Endodermal cell (in vitro differentiated cells): ENCODE measurements at places on chromosomes 2 and 18.

DNA sequence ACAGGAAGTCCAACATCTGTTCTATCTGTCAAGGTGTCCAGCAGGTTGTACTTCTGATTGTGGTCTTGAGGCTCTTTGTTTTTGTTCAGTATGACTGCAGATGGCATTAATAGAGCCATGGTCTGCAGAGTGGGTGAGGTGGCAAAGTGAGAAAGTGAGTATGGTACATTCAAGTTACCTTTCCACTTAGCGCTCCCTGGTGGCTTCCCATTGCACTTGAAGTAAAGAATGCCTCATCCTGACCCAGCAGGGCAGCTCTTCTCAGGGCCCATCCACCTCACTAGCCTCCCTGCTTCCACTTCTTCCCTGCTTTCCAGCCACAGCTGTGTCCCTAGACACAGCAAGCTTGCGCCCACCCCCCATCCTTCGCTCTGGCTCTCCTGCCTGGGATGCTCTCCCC is 148.0 kb upstream of the ALPP start:
- peak; percentile 88 for DNase-seq

- DNase-seq, result no peak
These were observed 85.4 kb upstream of the LINC00305 start for GRCh38 chr18:64234321-64234720.

DNA sequence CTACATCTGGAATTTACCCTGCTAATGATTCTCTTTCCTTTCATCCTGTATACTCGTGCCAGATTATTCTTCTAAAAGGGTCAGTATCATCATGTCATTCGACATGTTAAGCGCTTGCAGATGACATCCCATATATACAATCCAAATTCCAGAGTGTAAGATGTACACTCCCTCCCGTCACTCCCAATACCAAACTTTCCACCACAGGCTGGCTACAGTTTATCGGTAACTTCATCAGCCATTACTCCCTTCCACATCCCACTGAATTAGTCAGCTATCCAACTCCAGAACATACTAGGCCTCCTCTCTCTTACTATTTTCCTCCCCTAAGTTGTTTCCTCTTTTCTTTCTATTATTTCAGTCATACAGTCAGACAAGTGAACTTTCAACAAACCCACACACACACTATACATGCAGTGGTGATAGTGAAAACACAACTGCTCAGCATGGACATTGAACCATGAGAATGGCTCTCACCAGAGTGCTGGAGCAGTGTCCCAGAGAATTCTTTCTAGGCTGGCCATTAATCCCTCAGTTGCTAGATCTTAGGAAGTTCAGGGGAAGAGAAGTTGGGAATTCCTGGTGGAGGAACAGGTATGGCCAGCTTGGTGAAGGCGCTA is 10.6 kb upstream of the NMI start:
- DNase-seq, result no peak

DNA sequence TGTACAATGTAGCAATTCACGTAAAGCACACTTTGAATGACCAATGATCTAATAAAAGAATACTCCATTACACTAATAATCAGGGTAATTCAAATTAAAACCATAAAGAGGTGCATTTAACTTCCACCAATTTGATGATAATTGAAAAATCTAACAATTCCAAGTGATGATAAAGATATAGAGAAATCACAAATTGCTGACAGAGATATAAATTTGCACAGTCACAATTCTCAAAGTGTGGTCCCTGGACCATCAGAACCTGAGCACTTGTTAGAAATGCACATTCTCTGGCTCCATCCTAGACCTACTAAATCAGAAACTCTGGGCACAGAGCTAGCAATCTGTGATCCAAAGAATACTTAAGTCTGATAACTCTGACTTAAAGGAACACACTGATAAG is 165.8 kb upstream of the DCC start:
- no peak for DNase-seq

GRCh38 chr2:205103699-205104098 is 558.4 kb downstream of the PARD3B start:
- no peak for DNase-seq

DNA sequence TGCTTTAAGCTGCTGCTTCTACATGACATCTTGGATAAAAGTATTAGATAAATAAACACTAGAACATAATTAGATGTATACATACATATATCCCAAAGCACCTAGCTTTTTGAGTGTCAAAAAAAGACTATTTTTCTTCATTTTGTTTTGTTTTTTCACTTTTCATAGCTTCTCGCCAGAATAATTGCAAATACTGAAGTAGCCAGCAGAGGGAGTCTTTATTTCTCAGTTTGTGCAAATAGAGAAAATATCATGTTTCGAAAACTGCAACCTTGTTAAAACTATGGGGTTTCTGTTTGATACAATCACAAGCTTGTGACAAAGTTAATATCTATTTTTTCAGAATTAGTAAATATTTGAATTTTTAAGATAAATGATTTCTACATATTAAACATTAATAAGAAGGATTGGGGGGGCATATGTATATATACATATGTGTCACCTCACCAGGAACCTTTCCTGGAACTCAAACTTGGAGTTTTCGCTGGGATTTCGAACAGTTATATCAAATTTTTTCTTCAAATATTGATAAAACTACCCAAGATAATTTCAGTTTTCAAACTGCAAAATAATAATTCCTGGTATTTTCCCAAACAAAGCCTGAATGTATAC is 61.0 kb downstream of the GRB14 start:
- DNase-seq, result no peak

DNA sequence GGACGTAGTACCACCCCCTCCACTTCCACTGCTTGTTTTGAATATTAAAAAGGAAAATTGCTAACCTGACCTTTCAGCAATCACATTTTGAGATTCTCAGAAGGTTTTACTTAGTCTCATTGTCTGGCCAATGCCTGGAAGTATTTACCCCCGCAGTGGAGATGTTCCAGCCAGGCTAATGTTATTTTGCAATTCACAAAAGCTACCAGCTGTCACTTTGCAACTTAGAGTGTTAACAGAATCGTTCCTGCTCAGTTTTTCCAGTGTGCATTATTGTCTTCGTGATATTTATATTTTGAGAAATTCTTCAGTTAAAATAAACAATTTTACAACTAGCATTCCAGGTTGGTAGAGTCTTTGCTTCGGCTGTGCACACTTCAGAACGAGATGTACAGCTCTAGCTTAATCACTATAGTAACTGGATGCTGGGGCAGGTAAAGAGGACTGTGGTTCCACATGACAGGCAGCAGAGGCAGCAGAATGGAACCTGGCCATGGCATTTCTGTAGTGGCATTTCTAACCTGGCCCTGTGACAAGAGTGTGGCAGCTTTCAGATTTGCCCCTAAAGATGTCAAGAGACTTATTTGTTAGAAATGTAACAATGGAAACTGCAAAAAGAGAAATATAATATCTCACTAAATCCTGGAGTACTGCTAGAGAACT is 85.1 kb downstream of the DTNA start:
- no peak for DNase-seq

- DNase-seq, result peak; percentile 94
These were observed 116.0 kb downstream of the TNS1 start for GRCh38 chr2:217886720-217887309.

- no peak for DNase-seq
These were observed 330.5 kb downstream of the FIGN start for GRCh38 chr2:163405298-163405697.

GRCh38 chr18:8516371-8517250 is 92.6 kb upstream of the RAB12 start:
- DNase-seq, result no peak

GRCh38 chr2:103386872-103387271 is 625.0 kb downstream of the TMEM182 start:
- no peak for DNase-seq

GRCh38 chr18:50950626-50951025 is 17.2 kb upstream of the ELAC1 start:
- no peak for DNase-seq

- DNase-seq, result no peak
These were observed 10.7 kb downstream of the DTYMK start for GRCh38 chr2:241675885-241676284.

GRCh38 chr18:71168557-71169145 is 879.8 kb downstream of the SOCS6 start:
- DNase-seq, result no peak

- DNase-seq, result no peak
These were observed 14.8 kb downstream of the TMEM237 start for GRCh38 chr2:201628545-201628944.

DNA sequence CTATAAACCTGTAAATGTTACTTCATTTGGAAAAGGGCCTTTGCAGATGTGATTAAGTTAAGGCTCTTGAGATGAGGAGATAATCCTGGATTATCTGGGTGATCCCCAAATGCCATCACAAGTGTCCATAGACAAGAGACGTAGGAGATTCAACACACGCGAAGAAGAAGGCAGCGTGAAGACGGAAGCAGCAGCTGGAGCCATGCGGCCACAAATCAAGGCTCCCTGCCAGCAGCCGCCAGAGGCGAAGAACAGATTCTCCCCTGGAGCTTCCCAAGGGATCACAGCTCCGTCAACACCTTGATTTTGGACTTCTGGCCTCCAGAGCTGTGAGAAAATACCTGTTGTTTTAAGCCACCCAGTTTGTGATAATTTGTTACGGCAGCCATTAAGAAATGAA is 11.0 kb upstream of the VAPA start:
- DNase-seq, result peak; percentile 73

GRCh38 chr2:149307014-149307413 is 23.4 kb upstream of the LYPD6 start:
- no peak for DNase-seq

GRCh38 chr2:159202568-159203071 is 83.9 kb downstream of the WDSUB1 start:
- peak; percentile 47 for DNase-seq

DNA sequence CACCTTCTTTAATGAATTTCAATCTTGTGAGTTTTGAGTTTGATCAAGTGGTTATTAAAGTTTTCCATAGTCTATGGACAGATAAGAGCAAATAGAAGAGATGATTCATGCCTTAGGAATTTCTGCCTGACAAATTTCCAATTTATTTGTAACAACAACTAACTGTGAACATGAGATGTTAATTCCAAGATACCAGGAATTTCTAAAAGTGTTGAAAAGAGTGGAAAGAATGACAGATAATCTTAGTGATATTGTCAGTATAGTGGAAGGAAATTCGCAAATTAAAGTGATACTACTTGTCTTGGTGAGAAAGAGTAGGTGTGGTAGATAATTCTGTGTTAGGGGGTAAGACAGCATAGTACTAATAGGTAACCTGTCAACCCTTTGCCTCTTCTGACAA is 82.4 kb downstream of the AGPS start:
- no peak for DNase-seq

DNA sequence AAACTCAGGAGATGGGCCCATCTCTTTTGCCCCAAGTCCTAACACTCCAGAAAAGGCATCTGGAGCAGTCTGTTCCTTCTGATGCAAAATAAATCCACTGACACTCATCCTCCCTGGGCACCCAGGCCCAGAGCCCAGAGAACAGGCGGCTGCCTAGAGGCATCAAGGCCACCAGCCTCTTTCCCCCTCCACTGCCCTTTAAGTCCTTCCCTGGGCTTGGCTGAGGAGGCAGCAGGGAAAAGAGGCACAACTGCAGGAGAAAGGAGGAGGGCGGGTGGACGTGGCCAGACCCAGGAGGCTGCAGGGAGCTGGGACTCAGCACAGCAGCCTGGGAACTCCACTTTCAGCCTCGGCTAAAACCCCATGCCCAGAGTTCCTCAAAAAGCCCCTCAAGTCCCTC is 99.7 kb upstream of the ID2 start:
- DNase-seq, result no peak

DNA sequence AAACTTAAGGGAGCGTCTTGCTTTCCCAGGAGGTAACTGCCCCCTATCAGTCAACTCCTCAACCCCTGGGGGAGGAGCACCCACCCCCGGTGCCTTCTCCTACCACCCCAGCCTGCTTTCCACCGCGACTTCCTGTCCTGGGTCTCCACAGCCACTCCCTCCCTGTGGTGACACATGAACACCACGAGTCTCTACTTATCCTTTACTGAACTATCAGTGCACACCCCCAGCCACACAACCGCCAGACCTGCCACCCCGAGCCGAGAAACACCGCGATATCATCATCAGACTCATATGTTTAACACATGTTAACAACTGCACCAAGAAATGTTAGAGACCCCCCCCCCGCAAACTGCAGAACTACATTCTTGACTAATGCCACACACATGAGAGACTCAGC is 43.3 kb downstream of the LONRF2 start:
- no peak for DNase-seq

DNA sequence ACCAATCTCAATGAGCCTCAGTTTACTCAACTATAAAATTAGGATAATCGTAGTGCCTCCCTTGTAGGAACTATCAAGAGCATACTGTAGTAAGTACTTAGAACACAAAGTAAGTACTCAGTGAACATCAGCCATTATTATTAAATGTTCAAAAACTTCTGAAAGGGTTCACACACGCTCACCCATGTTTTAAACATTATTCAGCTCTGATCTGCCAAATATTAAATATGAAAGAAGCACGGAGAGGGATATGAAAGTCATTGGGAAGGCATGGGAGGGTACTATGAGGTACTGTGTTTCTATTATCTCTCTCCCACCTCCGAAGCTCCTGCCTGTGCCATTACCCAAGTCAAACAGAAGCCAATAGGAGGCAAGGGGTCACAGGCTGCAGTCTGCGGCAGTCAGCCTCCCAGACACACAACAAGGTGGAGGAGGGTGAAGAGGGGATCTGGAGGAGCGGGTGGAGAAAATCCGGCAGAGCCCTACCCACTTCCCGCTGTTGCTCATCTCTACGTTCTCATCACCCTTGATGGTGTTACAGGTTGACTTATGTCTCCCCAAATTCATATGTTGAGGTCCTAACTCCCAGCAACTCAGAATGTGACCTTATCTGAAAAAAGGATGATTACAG is 2.0 kb upstream of the TBC1D8 start:
- no peak for DNase-seq

- DNase-seq, result peak; percentile 87
These were observed 504.9 kb downstream of the GALR1 start for GRCh38 chr18:77754475-77755044.

DNA sequence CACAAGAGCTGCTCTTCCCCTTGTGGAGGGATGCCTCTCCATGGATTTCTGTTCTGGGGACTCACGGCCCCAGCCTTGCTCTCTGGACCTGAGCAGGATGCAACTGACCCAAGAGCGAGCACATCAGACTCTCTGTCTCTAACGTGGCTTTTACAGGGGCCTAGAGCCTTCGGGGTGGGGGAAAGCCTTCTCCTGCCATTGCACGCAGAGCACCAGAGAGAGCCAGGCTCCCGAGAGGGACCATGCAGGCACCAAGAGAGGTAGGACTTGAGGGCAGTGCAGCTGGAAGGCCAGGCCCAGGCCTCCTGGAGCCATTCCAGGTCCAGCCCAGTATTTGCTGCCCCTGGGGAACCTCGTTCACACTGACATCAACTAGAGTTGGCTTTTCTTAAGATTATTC is 475.6 kb upstream of the MYT1L start:
- peak; percentile 22 for DNase-seq

- no peak for DNase-seq
These were observed 98.7 kb upstream of the POU3F3 start for GRCh38 chr2:104755026-104755878.
